Stimulated activated CD4-positive, alpha-beta T cell treated with anti-CD3 and anti-CD28 coated beads, Interleukin-1b, Interleukin-23, amount 100 ng/mL, for 48 hours (primary cell): ENCODE measurements at places on chromosomes 7 and 10.

DNA sequence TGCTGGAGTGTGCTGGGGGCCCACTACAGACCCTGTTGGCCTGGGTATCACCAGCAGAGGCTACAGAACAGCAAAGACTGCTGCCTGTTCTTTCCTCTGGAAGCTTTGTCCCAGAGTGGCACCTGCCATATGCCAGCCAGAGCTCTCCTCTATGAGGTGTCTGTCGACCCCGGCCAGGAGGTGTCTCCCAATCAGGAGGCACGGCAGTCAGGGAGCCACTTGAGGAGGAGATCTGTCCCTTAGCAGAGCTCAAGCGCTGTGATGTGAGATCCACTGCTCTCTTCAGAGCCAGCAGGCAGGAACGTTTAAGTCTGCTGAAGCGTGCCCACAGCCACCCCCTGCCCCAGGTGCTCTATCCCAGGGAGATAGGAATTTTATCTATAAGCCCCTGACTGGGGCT is 316.2 kb downstream of the ETV1 start:
- DNase-seq = no peak

GRCh38 chr10:13527864-13528122 is 1.0 kb downstream of the BEND7 start:
- no peak for DNase-seq

DNA sequence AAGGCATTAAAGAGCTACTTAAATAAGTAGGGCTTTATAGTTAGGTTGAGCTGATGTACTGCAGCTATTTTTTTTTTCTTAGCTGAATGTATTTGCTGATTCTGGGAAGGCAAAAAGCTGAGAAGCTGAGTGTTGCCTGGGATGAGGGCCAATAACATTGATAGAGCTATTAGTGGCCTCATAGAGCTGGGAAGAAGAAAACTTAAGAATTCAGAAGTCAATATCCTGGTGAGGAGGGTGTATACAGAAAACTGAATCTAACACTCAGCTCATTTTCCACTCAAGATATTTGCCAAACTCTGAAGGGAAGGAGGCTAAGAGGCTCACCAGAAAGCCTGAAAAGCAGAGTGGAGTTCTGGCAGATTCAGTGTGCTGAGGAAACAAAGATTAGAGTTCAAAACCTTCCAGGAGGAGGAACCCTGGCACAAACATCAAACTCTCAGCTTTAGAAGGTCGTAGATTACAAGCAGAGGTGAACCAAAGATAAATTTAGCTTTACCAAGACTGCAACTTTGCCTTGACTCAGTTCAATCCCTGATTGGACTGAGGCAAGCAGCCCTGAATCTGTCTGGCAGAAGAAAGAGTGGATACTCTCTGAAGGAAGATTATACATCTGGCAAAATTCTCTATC is 11.3 kb downstream of the PPP1R3C start:
- DNase-seq = no peak

DNA sequence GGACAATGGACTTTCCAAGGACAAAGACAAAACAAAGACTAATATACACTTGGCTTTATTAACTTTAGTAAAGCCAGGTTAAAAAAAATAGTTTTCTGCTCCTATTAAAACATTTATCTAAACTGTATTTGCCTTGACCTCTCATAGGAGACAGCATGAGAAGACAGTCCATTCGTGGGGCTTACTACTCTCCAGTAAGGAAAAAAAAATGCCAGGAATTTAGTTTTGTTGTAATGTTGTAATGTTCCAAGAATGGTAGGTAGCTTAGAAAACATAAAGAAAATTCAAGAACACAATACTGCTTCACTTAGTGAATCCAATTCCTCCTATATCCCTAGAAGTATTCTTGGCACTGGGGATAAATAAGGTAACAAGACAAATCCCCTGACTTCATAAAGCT is 81.7 kb downstream of the KMT2C start:
- DNase-seq = no peak

DNA sequence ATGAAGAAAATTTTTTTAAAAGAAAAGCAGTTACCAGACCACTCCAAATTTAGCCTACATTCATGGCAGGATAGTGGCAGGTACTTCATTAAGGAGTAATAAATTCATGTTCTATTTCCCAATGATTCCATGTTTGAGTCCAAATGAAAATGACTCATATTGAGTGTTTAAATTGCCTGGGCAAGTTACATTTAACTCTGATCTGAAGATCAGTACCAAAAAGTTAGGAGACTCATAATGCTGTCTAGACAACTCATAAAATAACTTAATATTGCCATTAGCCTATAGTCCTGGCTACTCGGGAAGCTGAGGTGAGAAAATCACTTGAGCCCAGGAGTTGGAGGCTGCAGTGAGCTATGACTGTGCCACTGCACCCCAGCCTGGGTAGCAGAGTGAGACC is 13.0 kb downstream of the BRAF start:
- DNase-seq = no peak

- DNase-seq = no peak
Observed at GRCh38 chr10:83166344-83166743, 973.0 kb upstream of the GHITM start.

DNA sequence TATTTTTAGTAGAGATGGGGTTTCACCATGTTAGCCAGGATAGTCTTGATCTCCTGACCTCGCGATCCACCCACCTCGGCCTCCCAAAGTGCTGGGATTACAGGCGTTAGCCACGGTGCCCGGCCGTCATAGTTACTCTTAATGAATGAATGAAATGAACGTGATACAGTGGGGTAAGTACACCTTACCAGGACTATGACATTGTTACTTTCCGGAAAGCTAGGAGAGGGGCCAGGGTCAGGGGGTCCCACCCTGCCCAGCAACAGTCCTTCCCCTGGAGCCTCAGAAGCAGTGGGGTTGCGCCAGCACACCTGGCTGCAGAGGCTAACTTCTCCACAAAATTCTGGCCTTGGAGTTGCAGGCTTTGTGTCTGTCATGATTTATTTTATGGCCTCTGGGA is 21.4 kb downstream of the VSTM4 start:
- DNase-seq = no peak

- no peak for DNase-seq
Observed at GRCh38 chr7:70595370-70595754, 536.6 kb upstream of the GALNT17 start.

DNA sequence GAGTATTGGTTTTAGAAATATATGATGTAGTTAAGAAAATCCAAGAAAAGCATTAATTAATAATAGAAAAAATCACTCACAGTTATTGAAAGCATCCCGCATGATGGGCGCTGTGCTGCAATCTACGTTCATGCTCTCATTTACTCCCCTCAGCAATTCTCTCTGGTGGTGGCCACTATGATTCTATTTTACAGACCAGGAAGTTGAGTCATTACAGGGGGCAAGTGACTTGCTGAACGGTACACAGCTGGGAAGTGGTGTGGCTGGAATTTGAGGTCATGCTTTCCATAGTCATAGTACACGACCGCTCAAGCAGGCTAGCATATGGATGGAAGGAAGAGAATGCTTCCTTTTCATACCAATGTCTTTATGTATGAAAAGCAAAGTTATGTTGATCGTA is 117.4 kb downstream of the TES start:
- no peak for DNase-seq

DNA sequence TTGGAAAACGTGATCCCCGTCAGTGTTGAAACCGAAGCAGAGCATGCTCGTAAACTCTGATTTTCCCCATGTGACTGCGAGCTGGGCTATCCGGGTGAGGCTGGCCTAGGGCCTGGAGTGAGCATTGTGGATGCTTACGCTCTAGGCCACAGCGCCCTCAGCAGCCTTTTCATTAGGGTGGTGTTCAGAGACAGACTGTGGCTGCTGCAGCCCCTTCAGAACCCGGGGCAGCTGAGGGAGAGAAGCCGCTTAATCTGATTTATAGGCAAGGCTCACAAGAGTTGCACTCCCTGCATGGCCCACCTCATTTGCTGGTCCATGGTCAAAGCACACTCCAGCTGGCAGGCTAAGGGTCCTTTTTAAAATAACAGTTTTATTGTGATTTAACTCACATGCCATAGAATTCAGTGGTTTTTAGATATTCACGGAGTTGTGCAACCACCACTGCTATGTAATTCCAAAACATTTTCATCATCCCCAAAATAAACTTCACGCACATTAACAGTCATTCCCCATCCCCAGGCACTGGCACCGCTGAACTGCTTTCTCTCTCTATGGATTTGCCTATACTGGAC is 72.5 kb downstream of the SYPL1 start:
- no peak for DNase-seq

DNA sequence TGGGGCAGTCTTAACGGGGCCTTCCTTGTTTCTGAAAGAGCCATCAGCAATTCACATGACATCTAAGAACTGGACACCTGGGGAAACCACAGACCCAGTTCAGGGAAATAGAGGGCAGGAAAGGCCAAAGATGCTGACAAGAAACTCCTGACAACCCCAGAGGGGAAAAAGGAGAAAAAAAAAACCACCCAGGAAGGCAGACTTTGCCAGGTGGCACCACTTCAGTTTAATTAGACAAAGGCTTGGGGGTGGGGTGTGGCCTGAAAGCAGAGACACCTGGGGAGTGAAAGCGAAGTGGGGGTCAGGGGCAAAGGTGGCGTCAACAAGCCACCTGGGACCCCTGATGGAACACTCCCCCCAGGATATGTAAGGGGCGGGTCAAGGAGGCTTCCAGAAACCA is 53.6 kb downstream of the RAB11FIP2 start:
- no peak for DNase-seq

- DNase-seq = no peak
Observed at GRCh38 chr10:21141946-21142492, 244.9 kb upstream of the NEBL start.

DNA sequence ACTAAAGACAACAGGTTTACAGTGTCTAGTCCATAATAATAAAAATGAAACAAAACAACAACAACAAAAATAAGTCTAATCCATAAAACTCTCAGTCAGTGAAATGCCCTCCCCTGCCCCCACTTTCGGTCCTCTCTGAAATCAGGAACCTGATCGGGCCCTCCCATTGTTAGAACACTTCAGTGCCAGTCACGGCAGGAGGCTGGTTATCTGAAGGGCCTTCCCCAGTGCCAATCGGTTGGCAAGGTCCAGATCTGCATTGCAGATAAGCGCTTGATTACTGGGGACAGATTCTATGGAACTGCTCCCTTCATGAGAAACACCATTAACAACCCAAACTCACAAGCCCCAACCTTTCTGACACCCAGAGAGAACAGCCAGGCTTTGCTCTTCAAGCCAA is 72.2 kb upstream of the EEPD1 start:
- DNase-seq = no peak

- no peak for DNase-seq
Observed at GRCh38 chr7:123492485-123492884, 41.9 kb downstream of the IQUB start.

- no peak for DNase-seq
Observed at GRCh38 chr7:142120524-142120923, 9.0 kb downstream of the MGAM2 start.
